A549 (cell line): ENCODE measurements at places on chromosomes 4 and X. TPM values are rescaled to one million over a fixed set of nuclear protein-coding genes. Genes with fewer than 3 reads are reported as not detected.

The KLB gene
- 0.49 to 0.57 TPM (median 0.51 TPM) in 3 replicates for polyA plus RNA-seq

The UNC5C gene
- polyA plus RNA-seq, result not detected in 3 replicates

The APEX2 gene
- polyA plus RNA-seq, result 27.8 to 29.1 TPM (median 28.0 TPM) in 3 replicates

DNA sequence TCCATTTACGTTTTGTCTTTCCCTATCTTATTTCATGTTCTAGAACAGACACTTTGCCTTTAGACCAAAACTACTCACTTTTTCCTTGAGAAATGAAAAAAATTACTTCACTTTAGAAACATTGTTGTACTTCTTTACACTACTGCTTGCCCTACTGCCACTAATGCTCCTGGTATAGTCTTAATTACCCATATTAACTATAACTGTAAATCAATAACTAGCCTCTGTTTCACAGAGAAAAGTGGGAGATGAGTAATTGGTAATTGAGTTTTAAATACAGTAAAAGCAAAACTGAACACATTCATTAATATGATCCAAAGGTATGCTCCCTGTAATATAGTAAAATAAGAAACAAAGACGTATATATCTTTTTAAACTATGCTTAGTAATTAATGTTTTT, 111.1 kb upstream of the JADE1 start:
- no peak for DNase-seq

DNA sequence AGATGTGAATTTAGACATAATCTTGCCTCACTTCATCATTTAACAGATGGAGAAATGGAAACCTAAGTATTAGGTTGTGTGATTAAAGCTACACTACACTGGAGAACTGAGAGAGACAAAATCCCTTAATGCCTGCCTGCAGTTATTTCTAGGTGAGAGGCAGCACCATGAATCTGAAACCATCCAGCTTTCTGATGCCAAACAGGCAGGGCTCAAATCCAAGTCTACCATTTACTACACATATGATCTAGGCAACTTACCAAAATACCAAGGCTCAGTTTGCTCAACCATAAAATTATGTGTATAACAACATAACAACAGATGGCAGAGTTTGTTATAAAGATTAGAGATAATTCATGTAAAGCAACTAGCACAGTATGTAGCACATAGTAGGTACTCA, 38.7 kb downstream of the GABRA4 start:
- no peak for DNase-seq

- peak; percentile 6 for DNase-seq
Observed at GRCh38 chr4:144611850-144612249, 34.1 kb upstream of the HHIP start.

- no peak for DNase-seq
Observed at GRCh38 chrX:132818638-132819037, 139.8 kb downstream of the HS6ST2 start.

DNA sequence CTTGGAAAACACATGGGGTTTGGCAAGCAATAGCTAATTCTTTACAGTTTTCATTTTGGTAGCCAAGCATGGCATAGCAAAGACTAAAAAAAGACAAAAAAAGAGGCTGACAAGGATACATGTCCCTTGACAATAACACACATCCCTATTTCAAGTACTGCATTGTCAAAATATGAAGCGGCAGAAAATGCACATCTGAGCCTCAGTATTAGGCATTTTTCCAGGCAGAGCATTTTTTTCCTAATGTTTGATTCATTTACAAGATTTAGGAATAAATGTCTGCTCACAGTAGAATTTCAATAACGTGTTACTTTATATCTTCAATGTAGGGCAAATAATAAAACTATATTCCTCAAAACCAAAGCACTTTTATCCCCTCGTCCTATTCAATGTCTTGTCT, 216.3 kb upstream of the PCDH18 start:
- DNase-seq, result no peak

GRCh38 chr4:1042352-1043055, 31.1 kb downstream of the FGFRL1 start:
- DNase-seq, result no peak

- peak; percentile 92 for DNase-seq
Observed at GRCh38 chrX:81121513-81122363, 80.0 kb downstream of the HMGN5 start.

The SMIM9 gene
- not detected in 3 replicates for polyA plus RNA-seq

The GASK1B gene
- 2.1 to 2.7 TPM (median 2.7 TPM) in 3 replicates for polyA plus RNA-seq

GRCh38 chr4:147463065-147463464, 17.8 kb upstream of the EDNRA start:
- DNase-seq, result no peak

- DNase-seq, result no peak
Observed at GRCh38 chr4:121192013-121192412, 27.9 kb upstream of the TNIP3 start.

The EVC gene
- polyA plus RNA-seq, result 5.4 to 6.4 TPM (median 5.5 TPM) in 3 replicates

The NHSL2 gene
- polyA plus RNA-seq, result 0.26 to 0.31 TPM (median 0.29 TPM) in 3 replicates

DNA sequence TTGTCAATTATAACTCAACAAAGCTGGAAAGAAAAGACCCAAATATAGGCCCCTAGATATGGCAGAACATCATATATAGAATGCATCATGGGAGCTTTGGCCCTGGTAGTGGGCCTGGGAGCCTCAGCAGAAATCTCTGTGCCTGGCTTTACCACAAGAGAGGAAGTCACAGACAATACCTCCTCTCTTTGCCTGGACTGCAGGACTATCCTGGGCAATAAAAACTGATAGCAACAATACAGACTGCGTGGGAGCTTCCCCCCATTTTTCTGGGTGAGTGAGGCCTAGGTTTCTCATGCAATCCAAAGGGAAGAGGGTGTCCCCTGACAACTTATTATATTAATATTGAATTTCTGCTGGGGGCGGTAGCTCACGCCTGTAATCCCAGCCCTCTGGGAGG, 64.0 kb upstream of the NFKB1 start:
- DNase-seq, result no peak

GRCh38 chr4:13530823-13531624, 13.3 kb downstream of the NKX3-2 start:
- no peak for DNase-seq

DNA sequence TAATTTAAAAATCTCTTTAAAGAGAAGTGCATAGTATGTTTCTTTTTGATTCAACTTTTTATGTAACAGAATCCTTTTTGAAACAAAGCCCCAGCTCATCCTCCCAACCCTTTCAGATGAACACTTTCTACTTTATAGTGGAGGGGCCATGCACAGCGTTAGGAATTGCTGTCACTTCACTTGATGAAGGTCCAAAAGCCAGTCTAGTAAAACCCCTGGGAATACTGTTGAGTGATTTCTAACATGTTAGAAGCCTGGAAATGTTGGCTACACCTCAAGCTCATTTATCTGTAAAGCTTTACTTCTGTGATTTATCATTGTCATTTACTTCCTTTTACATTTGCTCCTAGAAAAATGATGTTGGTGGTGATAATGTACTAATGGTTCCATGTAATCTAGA, 1608.9 kb upstream of the TENM3 start:
- no peak for DNase-seq

The LGI2 gene
- polyA plus RNA-seq, result 0.05 to 0.16 TPM (median 0.07 TPM) in 3 replicates

GRCh38 chr4:177975315-177975987, 533.2 kb upstream of the AGA start:
- no peak for DNase-seq

- no peak for DNase-seq
Observed at GRCh38 chrX:19372547-19373331, 29.0 kb downstream of the PDHA1 start.

DNA sequence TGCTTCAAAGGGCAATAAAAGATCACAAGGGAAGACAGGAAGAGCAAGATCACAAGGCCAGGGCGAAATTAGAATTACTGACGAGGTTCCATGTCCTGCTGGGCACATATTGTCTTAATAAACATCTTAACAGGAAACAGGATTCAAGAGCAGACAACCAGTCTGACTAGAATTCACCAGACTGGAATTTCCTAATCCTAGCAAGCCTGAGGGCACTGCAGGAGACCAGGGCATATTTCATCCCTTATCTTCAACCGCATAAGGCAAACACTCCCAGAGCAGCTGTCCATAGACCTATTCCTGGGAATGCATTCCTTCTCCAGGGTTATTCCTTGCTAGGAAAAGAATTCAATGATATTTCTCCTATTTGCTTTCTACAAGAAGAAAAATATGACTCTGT, 12.4 kb upstream of the TDO2 start:
- no peak for DNase-seq

- DNase-seq, result no peak
Observed at GRCh38 chrX:129634541-129634940, 20.2 kb downstream of the APLN start.

GRCh38 chr4:7933651-7934510, 5.8 kb downstream of the AFAP1 start:
- no peak for DNase-seq

The HS6ST2 gene
- polyA plus RNA-seq, result 0.01 TPM in 2 of 3 replicates, not detected in the other

- DNase-seq, result no peak
Observed at GRCh38 chr4:87839592-87839946, 6.8 kb downstream of the MEPE start.

The ENPEP gene
- 0.09 to 0.18 TPM (median 0.12 TPM) in 3 replicates for polyA plus RNA-seq

GRCh38 chrX:113743069-113743468, 840.8 kb upstream of the HTR2C start:
- no peak for DNase-seq

DNA sequence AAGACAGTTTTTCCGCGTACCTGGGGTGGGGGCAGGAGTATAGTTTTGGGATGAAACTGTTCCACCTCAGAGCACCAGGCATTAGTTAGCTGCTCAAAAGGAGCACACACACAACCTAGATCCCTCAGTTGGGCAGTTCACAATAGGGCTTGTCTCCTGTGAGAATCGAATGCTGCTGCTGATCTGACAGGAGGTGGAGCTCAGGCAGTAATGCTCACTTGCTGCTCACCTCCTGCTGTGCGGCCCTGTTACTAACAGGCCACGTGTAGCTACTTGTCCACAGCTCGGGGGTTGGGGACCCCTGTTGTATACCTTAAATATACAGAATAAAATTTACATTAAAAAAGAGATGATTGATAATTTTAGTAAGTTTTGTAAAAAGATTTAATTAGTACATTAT, 191.5 kb downstream of the SLC7A11 start:
- no peak for DNase-seq

DNA sequence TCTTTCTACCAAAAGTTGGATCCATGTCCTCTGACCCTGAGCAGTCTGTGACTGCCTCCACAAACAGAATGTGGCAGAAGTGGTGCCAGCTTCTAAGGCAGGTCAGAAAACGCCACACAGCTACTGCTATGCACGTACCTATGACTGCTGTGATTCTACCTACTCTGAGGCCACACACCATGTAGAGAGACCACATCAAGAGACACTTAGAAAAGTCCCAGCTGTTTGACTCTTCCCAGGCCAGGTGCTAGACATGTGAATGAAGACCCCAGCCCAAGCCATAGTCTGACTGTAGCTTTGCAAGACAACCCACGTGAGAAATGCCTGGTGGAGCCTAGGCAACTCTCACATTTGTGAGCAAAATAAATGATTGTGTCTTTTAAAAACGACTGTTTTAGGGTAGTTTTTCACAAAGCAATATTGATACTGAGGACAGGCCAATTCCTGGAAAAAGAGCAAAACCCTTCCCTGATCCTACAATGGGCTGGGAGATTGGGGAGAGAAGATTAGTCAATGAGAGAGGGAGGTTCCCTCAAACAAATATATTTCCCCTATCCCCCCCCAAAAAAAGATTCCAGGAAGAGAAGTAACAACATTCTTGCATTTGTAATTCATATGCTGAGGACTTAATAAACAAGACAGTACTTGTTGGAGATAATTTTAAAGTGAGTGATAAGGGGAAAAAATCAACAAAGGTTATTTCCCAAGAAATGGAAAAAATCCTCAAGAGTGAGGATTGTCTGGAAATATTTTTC, 33.3 kb downstream of the FRYL start:
- DNase-seq, result no peak

DNA sequence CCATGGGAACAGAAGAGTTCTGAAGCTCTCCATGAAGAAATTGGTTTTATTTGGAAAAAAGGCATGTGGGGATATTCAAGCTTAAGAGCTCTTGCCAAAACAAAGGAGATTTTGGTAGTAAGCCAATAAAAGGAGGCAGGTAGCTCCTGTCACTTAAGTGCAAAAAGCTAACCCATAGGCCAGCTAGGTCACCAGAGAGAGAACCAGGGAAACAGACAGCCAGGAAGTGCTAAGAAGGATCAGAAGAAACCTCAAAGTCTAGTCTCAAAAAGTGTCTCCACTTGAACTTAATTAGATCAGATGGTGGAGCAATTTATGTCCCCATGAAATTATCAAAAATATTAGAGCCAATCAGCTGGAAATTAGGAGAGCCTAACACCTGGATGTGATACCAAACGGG, 49.2 kb downstream of the CD40LG start:
- no peak for DNase-seq

DNA sequence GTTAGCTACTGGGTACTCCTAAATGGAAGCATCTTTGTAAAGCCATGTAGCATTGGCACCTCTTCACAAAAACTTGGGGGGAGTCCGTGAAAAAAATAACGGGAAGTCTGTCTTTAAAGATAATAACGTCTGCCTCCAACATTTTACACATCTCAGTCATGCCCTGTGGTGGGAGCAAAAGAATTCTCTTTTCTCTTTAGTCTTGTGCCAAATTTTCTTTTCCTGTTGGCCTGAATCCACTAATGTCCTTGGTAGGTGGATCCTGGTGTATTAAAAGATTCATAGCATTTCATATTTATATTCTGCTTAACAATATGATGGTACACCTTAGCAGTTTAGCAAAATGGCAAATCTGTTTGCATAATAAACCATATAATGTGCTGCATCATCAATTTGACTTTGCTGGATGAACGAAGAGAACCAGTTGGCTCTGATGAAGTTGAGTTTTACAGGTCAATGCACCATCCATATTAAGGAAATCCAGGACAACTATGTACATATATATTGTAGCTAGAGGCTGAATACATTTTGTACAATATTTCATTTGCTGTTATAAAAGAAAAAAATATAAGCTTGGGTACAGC, 746.4 kb upstream of the MAGEB2 start:
- DNase-seq, result no peak

The ELF4 gene
- polyA plus RNA-seq, result 16.0 to 17.0 TPM (median 16.8 TPM) in 3 replicates

GRCh38 chr4:153326513-153326912, 18.0 kb upstream of the MND1 start:
- DNase-seq, result no peak

The DRD5 gene
- polyA plus RNA-seq, result not detected in 3 replicates

GRCh38 chrX:145817331-145818185, at the start of gene SLITRK2:
Gene SLITRK2, plus strand, starts transcription at chrX:145817829. Its CDS starts 4,597 bp downstream, at chrX:145822426.
- no peak for DNase-seq

DNA sequence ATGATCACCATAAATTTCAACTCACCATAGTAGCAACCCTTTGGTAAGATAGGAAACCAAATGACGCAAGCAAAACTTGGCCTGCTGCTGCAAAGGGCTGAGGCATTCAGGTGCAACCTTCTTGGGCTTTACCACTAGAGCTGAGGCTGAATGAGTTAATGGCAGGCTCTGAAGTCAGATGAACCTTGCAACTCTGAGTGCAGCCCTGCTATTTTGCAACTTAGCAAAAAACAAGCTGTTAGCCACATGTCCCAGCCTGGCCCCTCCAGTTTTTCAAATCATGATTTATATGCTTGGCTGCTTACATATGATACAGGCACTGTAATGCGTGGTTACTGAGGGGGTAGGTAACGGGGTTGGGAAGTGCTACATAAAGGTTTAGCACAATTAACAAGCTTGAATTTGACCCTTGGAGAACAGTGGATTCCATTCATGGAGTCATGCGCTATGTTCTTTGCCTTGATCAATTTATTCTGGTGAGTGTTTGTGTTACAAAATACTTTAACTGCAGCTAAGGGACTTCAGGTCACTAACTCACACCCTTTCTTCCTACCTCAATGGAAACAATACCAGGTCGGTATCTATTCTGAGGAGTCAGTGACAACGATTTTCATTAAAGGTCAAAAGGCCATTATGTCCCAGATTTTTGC, 80.5 kb upstream of the PPARGC1A start:
- no peak for DNase-seq
